Activated T-cell treated with anti-CD3 and anti-CD28 coated beads for 4 hours (primary cell): ENCODE measurements at places on chromosomes 5 and 9.

DNA sequence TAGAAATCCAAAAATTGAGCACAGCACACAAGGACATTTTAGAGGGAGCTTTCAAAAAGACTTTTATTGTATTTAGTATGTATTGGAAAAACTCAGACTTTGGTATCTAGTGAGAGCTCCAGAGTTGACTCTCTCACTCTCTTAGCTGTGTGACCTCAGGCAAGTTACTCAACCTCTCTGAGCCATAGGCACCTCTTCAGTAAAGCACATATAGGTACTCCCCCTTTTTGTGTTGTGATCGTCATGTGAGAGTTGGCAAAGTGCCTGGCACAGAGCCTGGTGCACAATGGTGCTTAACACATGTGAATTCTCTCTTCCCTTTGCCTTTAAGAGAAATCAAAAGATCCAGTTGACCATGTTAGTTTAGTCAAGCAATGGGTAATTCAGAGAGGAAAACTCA, 186.2 kb downstream of the TMEM38B start:
- DNase-seq: no peak

GRCh38 chr9:99509065-99509745, 287.1 kb downstream of the SEC61B start:
- DNase-seq: no peak

- DNase-seq: no peak
Measured at GRCh38 chr5:20572614-20573013, 584.6 kb upstream of the CDH18 start.

- DNase-seq: no peak
Measured at GRCh38 chr5:1048861-1049838, 40.5 kb downstream of the NKD2 start.

DNA sequence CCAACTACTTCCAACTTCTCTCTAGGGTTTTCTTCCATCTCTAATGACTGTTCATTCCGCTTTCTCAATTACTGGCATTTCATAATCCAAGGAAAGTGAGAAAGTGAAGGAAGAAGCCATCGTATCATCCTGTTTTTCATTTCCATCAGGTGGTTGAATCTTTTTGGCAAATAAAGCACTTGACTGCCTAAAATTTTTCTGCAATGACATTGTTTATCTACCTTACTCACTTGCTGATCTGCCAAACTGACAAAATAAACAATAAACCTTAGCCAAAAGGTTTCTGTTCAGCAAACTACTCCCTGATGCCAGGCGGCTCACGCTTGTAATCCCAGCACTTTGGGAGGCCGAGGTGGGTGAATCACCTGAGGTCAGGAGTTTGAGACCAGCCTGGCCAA, 18.4 kb downstream of the FNBP1 start:
- DNase-seq: no peak

DNA sequence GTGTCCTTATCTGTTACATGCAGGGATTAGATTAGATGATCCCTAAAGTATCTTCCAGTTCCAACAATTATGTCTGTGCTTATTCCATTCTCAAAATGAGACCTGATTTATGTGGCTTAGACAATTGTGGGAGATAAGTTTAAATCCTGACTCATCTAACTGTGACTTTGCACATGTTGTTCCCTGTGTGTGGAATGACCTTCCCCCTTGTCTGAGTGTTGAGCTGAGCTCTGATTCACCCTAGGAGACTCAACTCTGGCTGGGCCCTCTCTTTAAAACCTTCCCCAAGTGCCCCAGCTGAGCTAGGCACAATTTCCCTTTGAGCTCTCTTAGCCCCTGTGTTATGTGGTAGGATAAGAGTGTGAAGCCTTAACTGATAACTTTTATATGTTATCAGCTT, 118.9 kb upstream of the ELL2 start:
- DNase-seq: no peak

GRCh38 chr5:141547488-141547887, 58.6 kb downstream of the PCDHGC5 start:
- no peak for DNase-seq

DNA sequence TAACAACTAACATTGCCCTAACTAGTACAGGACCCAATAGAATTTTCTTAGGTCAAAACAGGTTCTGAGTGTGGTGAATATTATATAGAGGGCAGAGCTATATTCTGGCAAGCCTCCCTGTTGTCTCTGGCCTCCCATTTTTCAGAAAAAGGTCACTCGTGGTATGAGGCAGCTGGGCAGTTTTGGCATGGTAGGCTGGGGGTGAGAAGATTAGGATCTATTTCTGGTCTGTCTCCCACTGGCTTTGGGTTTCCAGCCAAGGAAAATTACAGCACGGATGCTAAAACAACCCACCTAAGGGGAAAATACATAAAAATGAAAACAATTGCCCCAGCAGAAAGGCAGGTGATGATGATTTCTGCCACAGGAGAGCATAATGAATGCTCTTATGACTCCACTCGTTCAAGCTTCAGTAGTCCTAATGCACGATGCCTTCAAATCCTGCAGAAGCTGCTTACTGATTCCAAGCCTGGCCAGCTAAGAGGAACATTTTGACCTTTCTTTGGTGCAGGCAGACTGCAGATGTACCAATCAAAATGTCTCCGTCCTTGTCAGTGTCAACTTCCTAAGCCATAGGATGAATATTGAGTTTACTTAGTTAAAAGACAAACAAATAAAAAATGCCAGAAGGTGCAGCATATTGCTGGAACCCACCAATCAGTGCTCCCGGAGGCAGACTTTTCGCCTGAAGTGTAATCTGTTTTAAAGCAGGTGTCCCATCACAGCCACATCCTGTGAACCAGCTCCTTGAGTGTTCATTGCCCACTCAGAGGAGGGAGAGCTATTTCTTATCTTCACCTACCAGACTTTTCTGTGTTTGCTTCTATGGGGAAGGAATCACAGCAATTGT, 435.4 kb downstream of the ZSWIM6 start:
- DNase-seq: no peak

DNA sequence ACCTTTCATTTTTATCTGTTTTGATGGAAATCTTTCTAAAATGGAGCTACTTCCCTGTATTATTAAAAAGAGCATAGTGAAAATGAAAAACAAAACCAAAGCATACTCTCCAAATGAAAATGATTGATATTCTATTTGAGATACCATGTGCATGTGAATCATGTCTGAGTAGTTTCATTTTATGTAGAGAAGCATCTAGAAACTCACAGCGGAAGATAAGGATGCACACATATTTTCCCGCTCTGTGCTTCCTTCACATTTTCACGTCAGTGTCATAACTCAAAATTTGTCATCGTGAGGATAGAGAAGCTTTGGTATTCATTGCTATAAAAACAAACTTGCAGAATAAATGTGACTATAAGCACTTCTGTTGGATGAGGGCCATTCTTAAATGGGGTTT, 34.0 kb upstream of the CLINT1 start:
- DNase-seq: no peak

DNA sequence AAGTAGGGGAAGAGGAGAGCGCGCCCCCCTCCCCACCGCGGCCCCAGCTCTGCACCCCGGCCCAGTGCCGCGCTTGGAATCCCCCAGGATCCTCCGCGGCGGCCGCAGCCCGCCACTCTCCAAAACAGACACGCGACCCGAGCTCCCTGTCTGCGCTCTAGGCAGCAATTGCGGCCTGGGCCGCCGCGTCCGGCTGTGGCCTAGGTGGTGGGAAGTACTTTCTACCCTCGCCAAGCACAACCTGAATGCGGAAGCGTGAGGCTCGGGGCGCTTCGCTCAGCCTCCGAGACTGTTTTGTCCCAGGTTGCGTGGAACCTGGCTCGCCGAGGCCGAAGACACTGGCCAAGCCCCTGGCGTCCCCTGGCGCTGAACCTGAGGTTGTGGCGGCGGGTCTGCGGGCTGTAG, 3.3 kb upstream of the FOXB2 start:
- no peak for DNase-seq

DNA sequence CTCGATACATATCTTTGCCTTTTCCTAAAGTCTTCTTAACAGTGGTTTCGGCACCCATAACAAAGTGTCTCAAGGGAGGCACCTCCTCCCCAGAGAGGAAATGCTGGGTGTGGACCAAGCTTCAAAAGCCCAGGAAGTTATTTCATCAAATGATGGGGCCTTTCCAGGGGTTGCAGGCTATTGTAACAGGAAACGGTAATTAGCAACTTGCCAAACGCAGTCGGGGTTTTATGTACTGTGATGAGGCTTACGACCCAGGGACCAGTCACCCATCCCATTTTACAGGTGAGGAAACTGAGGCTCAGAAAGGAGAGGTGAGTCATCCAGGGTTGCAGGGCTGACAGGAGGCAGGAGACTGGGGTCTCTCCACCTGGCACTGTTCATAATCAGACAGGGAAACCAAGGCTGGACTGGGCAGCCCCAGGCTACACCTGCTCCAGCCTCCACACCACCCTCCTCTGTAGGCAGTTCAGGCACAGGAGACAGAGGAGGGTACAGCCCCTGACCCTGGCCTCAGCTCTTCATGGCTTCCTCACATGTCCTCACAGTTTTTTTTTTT, 30.0 kb upstream of the SUSD3 start:
- DNase-seq: peak; percentile 33
